NCI-H524 treated with DMSO at 0.1 percent for 48 hours (cell line): ENCODE measurements at places on chromosomes 11 and 22.

DNA sequence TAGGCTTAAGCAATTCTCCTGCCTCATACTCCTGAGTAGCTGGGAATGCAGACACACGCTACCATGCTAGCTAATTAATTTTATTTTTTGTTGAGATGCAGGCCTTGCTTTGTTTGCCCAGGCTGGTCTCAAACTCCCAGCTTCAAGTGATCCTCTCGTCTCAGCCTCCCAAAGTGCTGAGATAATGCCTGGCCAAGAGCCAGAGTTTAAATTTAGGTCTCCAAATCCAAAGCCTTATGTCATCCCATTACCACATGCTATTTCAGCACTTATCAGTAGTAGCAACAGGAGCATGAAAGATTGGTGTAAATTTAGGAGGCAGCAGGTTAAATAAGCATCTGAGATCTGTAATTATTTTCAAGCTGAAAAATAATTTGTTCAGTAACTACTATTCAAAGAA is 326.1 kb upstream of the ANO5 start:
- no peak for DNase-seq

GRCh38 chr22:48301908-48302307 is 1525.8 kb downstream of the BRD1 start:
- DNase-seq, result no peak

DNA sequence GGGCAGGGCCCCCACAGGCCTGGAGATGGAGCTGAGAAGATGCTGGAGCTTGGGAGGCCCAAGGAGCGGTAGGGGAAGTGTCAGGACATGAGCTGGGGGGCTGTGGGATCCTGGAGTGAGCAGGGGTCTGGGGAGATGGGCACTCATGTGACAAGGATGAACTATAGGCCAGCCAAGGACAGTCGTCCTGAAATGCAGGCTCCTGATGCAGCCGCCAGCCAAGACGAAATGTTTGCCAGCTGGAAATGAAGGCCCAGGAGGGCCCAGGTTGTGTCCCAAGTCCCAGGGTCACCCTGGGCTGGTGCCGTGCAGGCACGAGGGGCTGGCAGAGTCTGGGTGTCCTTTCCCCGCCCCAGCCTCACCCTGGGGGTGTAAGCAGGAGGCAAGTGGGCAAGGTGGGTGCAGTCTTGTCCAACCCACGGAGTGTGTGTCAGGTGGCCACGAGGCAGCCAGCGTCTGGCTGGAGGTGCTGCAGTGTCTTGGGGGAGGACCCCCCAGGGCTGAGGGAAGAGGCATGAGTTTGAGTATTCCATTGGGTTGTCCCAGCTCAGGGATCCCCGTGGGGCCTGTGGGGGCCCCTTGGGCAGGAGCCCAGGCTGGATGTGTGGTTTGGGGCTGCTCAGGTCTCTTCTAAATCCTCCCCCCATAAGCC is 21.4 kb downstream of the MRGPRG start:
- no peak for DNase-seq

GRCh38 chr22:47167056-47167455 is 404.6 kb downstream of the TBC1D22A start:
- no peak for DNase-seq

DNA sequence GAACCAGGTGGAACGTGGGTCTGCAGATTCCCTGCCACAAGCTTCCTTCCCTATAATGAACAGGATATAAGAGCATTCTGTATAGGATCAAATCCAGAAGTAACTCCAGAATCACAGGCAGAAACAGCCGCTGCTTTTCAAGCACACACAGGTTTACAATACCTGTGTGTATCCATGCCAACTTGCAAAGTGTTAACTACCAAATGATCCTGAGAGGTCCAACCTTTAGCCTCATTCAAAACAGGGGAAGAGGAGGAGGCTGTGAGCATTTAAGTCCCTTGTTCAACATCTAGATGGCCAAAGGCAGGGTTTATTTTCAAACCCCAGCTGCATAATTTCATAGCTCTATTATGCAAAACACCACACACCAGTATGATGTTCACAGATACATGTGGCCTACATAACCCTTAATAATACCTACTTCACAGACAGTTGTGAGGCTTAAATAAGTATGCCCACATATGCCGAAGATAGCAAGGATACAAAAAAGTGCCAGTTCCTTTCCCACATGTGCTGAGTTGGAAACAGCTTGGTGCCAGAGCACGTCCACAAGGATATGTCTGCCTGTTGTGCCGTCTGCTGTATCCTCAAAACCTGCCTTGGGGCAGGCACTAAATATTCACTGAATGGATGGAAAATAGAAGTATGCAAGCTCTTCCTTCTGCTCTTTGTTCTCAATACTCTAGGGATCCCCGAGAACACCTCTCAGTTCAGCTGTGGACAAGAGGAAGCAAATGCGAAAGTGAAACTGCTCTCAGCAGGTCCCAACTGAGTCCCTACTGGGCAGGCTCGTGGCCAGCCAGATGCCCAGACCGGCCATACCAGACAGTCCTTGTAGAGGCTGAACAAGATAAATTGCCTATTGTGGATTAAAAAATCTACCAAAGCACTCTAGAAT is 66.8 kb downstream of the LARGE1 start:
- DNase-seq, result no peak

DNA sequence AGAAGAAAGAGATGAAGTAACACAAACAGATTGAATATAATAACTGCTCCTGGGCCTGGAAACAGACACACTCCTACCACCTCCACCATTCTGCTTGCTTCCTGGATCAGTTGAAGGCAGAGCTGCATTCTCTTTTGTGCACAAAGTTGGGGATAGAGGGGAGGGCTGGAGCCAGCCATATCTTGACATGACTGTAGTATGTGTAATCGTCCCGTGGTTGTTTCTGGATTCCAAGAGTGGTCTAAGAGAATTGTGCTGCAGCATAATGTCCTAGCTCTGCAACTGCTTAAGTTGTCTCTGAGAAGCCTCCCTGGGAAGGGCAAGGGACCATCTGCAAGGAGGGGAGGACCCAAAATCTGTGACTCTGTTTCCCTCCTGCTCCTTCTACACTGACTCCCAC is 3.2 kb downstream of the CRY2 start:
- no peak for DNase-seq

DNA sequence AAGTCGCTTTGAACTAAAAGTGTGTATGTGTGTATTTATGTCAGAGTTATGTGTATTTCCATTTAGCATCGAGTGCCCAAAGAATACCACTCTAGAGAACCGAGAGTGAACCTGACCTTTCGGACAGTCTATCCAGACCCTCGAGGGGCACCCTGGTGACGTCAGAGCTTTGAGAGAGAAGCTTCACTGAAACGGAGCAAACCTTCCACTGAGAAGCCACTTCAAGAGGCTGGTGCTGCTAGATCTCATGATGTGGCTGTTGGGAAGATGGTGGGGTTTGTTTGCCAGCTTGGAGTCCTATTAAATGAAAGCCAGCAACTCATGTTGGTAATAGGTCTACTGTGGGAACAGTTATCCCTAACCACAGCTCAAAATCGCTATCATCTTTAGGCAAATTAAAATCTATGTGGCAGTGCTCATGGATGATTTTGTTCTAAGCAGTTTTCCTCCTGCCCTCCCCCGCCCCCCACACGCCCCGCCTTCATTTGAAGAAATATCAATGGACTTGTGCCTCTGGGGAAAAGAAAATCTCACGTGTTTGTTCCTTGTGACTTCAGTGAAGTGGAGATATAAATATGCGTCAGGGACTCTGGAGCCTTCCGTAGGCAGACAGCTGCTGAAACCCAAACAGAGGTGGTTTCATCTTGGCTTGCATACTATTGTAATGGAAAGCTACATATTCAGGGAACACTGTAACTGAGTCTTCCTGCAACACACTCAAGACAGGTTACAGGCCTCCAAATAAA is 22.4 kb upstream of the C11orf96 start:
- DNase-seq, result no peak

DNA sequence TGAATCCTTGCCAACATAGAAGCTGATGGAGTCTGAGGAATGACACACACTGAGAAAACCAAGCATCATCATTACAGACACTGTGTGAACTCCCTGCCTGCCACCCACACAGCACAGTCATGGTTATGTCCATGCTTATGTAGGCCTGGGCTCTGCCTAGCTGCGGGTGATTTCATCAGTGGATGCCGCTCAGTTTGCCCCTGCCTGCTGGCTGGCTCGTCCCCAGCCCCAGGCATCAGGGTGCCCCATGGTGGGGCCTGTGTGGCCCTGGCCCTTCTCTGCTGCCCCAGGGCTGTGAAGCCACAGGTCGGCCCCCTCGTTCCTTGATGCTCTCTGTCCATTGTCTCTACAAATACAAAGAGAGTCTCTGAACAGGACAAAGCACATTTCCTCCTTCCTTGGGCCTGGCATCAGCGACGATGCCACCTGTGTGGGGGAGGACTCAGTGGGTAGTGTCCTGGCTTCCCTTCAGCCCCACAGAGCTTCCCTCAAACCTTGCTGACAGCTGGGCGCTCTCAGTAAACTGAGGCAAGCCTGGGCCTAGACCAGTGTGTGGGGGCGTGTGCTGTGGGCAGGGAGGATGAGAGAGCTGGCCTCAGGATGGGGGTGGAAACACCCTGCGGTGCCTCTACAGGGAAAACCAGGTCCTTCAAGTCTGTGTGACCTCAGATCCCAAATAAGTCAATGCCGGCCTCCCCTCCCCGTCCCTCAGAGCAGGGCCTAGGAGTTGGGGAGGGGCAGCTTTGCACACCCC is 20.0 kb upstream of the TUB start:
- DNase-seq, result no peak

- no peak for DNase-seq
Measured at GRCh38 chr22:24463071-24463760, 31.9 kb upstream of the UPB1 start.

- DNase-seq, result no peak
Measured at GRCh38 chr11:45187375-45187774, 40.9 kb downstream of the PRDM11 start.

DNA sequence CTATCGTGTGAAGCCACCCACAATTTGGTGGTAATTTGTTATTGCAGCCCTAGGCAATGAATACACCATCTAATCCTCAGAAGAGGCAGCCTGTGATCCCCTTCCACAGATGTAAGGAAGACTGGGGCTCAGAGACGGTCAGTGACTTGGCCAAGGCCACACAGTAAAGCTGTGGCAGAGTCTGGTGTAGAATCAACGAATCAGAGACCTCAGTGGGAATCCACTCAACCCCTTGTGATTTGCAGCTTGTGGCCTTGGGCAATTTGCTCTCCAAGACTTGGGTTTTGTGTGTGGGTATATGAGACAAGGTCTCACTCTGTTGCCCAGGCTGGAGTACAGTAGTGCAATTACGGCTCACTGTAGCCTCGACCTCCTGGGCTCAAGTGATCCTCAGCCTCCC is 1.9 kb downstream of the LGALS2 start:
- no peak for DNase-seq

- DNase-seq, result no peak
Measured at GRCh38 chr11:65504674-65505465, 6.0 kb downstream of the MALAT1 start.

- no peak for DNase-seq
Measured at GRCh38 chr11:24820541-24820940, 323.7 kb downstream of the LUZP2 start.

GRCh38 chr11:22703591-22703990 is 37.2 kb downstream of the GAS2 start:
- no peak for DNase-seq

- DNase-seq, result no peak
Measured at GRCh38 chr22:47599753-47600152, 837.3 kb downstream of the TBC1D22A start.

- DNase-seq, result no peak
Measured at GRCh38 chr11:126421271-126421671, 65.8 kb downstream of the ST3GAL4 start.

- DNase-seq, result peak; percentile 28
Measured at GRCh38 chr22:31630331-31631329, 31.4 kb downstream of the PISD start.

DNA sequence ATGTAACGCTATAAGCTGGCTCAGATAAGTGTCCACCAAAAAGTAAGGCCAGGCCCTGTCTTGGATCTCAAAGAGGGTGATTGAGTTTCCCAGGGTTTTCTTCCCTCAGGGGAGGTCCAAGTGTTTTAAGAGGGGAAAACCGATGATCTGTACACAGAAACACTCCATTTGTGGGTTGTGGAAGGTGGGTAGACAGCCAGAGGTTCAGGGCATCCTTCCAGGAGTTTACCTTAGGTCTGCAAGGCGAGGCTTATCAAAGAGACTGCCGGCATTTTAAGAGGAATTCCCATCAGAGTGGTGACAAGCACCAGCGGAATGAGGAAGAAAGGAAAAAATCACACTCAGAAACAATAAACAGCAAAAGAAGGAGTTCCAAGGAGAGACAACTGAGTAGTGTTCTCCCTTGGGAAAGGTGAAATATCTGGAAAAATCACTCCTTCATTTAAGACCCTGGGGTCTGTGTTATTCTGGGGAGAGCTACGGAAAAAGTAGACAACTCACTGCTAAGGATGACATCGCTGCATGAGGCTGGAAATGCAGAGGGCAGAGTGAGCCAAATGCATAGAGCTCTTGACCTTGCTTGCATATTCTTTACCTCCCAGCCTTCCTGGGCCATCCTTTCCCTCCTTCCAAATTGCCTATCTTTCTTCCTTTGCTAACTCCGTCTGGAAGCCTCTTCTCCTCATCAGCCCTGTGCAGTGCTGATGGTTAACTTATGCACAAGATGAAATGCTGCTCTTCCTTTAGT is 22.1 kb upstream of the MMP7 start:
- DNase-seq, result no peak

DNA sequence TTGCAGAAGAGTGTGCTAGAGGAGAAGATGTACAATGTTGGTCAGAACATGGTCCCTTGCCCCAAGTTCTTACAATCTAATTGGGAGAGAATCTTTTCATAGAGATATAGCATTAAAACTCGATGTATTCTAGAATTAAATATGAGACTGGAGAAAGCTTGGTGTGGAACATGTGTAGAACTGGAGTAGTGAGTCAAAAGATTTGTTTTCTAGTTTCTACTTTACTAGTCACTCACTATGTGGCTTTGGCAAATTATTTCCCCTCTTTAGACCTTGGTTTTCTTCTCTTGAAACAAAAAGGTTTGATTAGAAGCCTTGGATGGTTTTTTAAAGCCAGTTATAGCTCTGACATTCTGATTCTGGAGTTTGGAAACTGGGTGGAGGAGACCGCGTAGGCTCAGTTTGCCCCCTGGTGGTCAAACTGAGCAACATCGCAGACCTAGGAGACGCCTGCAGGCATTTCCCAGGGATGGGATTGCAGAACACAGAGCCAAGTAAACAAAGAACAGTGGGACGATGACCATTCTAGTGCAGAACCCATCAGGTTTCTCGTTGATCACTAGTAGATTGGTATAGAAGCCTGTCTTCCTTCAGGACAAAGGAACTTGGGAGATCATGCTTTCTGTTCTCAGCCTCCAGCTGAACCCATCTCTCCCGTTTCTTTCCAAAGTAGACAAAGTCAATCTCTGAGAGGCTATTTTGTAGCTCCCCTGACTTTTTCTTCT is 8.5 kb upstream of the CHRDL2 start:
- no peak for DNase-seq

DNA sequence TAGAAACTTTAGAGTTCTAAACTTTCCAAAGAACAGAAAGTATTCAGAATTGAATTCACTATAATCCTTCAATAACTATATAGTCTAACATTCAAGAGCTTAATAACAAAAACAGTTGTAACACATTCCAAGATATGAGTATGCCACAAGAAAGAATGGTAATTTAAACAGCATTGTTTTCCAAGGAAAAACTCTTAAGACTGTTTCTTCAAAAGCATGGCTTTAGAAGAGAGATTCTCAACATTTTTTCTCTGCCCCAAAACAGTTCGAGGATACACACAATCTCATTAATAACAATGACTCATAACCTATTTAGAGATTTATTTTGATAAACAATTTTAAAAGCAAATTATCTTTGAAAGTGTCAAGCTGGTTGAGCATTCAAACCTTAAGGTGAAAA is 16.7 kb upstream of the ARHGAP32 start:
- no peak for DNase-seq
